ENCODE measurements at places on chromosomes 12 and 14.

DNA sequence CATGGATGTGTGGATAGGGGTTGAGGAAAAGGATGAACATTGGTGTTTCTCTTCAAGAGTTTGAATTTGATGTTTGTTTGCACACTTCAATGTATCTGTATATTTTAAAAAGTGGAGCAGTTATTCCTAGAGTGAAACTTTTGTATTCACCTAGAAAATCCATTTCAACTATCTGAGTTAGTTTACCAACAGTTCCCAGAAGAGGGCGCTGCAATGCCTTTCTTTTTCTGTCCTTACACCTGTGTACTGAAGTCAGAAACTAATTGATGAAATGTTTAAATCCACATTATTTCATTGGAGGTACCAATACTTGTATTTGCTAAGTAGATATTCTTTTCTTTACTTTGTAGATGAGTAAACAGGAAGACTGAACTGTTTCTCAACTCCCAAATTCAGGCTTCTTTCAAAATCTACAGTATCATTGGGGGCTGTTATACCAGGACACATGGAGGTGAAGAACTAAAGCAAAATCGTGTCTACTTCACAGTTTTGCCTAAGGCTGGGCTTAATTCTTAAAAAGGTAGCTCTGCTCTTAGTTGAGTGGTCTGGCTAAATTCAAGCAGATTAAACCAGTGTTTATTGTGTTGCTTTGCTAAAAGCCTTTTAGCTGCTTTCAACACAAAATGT lies 26.6 kb upstream of the KLRB1 start:
- peak; percentile 85 for DNase-seq

- no peak for DNase-seq
Observed at GRCh38 chr12:50195832-50196231, 28.7 kb upstream of the CERS5 start.

DNA sequence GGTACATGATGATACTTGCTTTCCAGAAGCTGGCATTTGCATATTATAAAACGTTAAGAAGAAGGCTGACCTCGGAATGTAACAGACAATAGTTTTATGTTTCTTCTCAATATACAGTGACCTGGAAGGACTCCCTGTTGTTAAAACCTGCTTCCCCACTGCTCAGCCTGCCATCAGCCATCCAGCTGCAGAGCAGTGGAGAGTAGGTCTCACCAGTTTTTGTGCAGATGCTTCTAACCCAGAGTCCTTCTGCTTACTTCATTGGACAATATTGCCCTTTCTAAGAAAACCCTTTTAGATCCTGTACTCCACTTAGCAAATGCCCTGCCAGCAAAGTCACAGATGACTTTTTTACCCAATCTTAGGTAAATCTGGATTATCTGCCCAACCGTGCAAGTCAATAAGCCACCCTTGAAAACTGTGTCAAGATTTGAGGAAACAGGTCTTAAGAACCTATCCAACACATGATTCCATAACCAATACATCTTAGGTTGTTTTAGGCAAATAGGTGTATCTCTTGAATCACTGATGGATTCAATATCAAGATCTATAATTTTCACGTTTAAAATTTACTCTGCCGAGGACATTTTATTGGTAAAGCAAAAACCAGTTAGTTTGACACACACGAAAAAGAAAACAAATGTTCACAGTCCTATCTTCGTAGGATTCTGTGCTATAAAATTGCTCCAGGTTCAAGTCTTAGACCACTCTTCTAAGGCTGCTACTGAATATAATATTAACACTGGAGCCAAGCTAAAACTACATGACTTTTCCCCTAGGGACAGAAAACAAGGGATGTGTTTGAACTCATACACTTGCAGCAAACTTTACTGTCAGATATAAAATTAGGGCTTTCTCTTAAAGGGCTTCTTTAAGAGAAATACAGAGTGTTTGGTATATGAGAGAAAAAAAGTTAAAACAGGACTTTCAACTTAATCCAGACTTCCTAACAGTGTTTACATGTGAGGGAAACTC lies 5.7 kb downstream of the PHLDA1 start:
- DNase-seq, result no peak

- DNase-seq, result no peak
Observed at GRCh38 chr12:64682572-64683277, 72.4 kb downstream of the RASSF3 start.

GRCh38 chr12:113591480-113591974 lies 119.9 kb upstream of the LHX5 start:
- DNase-seq, result no peak

DNA sequence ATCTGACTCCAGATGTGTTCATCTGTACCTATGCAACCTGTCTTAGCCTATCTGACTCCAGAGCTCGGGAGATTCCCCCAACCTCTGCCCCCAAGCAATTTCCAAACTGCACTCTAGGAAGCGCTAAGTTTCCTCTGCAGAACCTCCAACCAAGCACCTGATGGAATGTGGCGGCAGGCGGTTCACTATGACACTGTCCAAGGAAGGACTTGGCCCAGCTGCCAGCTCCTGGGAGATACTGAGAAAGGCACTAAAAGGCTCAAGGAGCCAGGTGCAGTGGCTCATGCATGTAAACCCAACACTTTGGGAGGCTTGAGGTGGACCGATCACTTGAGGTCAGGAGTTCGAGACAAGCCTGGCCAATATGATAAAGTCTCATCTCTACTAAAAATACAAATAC lies 244.0 kb downstream of the BCL11B start:
- DNase-seq, result no peak

DNA sequence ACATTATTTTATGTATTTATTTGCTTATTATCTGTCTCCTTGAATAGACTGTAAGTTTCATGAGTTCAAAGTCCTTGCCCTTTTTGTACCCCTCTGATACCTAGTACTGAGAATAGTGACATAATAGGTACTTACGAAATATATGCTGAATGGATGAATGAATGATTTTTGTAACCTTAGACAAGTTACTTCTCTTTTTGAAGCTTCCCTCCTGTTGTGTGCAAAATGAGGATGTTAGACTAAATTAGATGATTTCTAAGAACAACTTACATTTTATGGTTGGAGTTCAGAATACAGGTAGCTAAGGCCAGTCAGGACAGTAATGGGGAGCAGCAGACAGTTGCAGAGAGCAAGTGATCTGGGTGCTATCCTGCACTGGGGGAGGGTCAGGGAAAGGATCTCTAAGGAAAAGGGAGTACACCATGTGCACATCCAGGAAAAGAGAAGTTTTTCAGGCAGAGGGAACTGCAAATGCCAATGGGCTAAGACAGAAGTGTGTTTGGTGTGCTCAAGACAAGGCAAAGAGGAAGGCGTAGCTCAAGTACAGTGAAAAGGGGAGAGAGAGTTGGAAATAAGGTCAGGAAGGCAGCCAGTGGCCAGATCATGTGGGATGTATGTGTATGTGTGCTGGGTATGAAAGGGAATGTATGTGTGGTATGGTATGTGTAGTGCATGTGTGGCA lies 59.4 kb upstream of the AMIGO2 start:
- DNase-seq, result no peak
